AG10803 (cell line): ENCODE measurements at places on chromosomes 2 and 18.
A peak's percentile ranks its signal among the peaks of the same experiment; 100 is the strongest.

DNA sequence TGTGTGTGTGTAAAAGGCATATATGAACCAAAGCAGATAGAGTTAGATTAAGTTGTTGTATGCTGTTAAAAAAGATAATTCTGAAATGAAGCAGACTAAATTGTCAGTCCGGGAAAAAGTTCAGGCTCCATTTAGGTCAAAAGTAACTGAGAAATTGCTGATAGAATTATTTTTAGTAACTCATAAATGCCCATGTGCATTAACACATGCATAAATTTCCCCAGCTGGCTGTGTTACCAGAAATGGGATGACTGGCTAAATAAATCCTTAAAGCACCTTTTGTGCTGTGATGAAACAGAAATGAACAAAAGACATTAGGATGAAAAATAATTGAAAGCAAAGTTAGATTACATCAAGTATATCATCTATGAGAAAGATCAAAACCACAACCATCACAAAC, 111.3 kb downstream of the NYAP2 start:
- no peak for DNase-seq

DNA sequence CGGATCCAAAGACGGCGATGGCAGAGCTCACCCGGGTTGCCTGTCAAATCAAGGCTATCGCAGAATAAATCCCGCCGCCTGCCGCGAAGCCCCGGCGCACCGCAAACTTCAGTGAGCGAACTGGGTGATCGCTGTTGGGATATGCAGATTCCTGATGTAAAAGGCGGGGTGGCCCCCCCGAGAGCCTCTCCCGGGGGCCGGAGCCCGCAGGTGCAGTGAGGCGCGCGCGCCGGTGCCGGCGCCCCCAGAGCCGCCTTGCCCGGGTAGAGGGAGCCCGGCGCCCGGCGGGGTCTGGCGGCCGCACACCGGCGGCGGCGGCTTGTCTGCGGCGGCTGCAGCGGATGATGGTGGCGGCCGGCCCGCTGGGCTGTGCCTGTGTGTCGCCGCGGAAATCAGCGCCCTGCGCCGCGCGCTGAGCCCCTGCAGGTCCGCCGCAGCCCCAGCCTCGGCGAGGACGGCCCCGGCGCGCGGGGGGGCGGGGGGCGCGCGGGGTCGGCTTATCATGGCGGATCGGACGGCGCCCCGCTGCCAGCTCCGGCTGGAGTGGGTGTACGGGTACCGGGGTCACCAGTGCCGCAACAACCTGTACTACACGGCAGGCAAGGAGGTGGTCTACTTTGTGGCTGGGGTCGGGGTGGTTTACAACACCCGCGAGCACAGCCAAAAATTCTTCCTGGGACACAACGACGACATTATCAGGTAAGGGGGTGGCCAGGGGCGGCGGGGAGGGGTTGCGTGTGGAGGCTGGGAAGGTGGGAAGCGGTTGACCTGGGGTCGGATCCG, 1.3 kb downstream of the EML6 start:
- peak; percentile 3 for DNase-seq

- DNase-seq, result no peak
Observed at GRCh38 chr2:182358601-182359000, 68.2 kb downstream of the PDE1A start.

- DNase-seq, result peak; percentile 62
Observed at GRCh38 chr18:56166914-56167313, 471.5 kb downstream of the TXNL1 start.

DNA sequence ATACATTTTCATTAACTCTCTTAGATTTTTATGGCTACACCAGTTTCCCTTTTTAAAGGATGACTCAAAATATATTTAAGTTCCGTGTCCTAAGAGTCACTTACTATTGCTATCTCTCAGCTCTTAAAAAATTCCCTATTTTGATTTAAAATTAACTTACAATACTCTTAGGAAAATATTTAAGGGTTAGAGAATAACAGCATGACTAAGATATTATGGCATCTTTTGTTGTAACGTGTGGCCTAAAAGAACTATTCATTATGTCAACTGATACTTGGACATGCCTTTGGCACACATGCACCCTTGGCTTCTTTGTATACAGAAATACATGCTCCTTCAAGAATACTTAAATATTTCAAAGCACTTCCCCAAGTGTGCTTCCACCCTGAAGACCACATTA, 42.3 kb downstream of the SCN3A start:
- DNase-seq, result peak; percentile 19

DNA sequence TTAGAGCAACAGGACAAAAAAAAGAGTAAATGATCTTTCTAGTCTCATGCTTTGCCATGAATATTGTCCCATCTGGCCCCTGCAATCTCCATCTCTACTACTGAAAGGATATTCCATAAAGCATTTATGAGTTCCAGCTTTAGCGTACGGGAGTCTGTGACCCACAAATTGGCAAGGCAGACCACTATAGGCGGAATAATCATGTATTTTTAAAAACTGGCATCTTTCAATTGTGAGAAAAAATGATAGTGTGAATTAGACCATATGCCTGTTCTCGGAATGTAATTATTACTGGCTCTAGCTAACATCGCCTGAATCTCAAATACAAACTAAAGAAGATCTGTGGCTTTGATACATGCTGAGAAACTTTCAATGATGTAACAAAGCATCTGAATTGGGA, 738.1 kb upstream of the NXPH2 start:
- no peak for DNase-seq

GRCh38 chr2:36128359-36128758, 227.2 kb upstream of the CRIM1 start:
- DNase-seq, result no peak

GRCh38 chr2:180781276-180781675, 199.1 kb upstream of the UBE2E3 start:
- DNase-seq, result no peak

DNA sequence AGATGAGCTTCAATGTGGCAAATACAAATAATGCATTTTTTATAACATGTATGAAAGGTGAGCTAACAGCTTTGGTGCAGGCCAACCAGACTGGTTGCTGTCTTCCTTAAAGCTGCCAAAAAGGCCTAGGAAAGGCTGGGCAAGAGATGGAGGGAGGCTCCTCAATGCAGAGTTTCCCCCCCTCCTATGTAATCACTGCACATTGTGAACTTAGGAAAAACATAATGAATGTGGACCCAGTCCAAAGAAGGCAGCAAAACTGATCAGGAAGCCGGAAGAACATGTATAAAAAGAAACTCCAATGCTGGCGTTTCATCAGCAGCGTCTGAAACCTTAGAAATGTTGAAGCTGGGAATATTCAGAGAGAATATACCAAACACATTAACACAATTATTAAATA, 84.2 kb upstream of the LYPD6 start:
- no peak for DNase-seq

DNA sequence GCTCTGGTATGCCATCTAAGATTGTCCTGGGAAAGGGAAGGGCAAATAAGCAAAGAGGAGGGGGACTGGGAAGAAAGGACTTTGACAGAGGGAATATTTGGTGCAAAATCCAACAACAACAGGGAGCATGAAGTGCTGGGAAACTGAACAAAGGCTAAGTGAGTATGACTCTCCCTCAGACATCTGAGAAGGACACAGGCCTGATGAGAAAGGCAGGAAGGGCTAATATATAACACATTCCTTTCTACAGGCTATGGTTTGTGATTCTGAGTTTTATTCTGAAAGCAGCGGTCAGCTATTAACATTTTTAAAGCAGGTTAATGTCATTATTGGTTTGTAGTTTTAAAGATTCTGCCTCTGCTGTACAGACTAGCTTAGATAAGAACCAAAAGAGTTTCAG, 1579.5 kb downstream of the LRP1B start:
- no peak for DNase-seq

DNA sequence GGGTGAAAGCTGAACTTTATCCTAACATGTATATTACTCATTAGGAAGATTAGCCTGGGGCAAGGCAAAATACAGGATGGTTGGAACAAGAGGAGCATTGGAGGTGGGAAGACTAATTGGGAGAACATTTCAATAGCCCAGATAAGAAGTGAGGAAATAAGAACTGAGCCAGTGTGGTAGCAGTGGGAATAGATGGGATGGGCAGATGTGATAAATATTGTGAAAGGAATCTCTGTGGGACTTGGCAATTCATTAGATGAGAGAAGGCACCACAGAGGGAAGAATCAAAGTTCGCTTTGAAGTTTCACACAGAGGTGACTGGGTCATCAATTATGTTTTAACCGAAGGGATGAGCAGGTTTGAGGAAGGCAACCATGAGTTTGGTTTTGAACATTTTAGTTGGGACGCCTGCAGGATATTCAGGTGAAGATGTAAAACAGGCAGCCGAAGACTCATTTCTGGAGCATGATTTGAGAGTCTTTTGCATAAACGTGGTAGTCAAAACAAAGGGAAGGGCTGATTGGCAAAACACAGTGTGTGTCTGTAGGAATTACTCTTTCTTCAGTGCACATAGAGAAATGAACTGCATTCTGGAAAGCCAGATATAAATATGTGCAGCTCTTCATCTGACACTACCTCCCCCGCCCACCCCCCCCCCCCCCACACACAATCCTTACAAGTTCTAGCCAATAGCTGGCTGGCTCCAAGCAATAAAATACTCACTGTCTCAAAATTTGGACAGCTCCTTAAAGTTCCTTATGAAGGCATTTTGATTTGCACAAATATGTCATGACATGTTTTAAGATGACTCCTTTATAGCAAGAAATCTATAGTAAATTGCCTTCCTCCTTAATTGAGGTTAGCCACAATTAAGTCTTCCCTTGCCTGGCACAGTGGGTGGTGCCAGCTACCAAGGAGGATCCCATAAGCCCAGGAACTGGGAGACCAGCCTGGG, 1.9 kb upstream of the SLC1A4 start:
- peak; percentile 18 for DNase-seq

- DNase-seq, result peak; percentile 34
Observed at GRCh38 chr2:11330457-11331142, 13.8 kb downstream of the ROCK2 start.

GRCh38 chr18:36532394-36532793, 234.9 kb downstream of the FHOD3 start:
- peak; percentile 78 for DNase-seq

- DNase-seq, result no peak
Observed at GRCh38 chr18:58308463-58308862, 264.4 kb downstream of the NEDD4L start.

DNA sequence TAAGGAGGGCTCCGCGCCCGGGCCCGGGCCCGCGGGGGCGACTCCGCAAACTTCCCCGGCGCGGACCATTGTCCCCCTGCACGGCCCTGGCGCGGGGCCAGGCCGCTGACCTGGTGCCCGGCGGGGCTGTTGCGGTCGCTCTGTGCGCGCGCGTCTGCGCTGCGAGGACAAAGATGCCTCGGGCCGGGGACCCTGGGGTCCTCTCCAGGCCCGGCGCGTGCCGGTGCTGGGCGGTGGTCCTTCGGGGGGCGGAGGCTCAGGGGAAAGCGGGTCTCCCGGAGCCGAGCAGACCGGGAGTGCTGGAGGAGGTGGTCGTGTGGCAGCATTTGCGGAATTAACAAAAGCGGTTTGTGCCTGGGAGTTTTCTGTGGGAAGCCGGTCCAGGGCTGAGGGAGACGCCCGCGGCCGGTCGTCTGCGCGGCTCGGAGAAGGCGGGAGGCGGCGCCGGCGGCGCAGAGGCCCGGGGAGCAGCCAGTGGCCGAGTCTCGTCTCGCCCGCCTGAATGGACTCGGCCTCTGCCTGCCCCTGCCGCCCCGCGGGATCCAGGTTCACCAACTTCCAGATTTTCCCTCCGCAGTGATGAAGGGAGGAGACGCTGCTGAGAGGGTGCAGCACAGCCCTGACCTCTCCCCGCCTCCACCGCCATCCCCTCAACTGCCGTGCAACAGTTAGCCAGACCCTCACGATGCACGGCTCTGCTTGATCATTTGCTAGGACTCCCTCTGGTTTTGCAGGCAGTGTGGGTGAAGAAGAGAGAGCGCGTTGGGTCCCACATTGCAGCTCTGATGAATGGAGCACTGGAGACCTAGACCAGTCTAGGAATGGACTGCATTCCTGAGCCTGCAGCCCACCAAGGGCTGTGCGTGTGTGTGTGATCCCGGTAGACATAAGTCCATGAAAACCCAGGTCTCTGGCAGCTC, 705 bp downstream of the EFR3B start:
- DNase-seq, result peak; percentile 19

DNA sequence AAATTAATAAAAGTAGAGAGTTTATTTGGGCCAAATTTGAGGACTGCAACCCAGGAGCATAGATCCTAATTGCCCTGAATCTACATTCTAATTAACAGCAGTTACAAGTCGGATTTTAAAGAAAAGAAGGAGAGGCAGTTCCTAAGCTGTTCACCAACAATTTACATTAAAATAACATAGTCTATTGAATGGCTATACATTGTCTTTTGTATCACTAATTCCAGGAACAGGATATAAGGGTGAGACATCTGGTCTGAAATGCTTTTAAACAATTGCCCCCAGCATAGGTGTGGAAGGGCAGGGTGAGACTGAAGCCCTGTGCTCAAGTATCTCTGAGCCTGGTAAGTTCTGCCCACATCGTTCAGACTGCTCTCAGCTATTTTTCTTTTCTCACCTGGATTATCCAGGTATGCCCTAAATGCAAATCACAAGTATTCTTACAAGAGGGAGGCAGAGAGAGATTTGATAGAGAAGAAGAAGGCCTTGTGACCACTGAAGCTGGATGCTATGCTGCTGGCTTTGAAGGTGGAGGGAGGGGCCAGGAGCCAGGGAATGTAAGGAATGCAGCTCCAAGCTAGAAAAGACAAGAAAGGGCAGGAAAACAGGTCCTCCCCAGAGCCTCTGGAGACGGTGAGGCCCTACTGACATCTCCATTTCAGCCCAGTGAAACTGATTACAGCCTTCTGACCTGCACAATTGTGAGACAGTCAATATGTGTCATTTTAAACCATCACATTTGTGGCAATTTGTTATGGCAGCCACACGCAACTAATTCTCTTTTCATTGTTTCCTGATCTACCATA, 189.4 kb upstream of the ARL4C start:
- DNase-seq, result peak; percentile 67

DNA sequence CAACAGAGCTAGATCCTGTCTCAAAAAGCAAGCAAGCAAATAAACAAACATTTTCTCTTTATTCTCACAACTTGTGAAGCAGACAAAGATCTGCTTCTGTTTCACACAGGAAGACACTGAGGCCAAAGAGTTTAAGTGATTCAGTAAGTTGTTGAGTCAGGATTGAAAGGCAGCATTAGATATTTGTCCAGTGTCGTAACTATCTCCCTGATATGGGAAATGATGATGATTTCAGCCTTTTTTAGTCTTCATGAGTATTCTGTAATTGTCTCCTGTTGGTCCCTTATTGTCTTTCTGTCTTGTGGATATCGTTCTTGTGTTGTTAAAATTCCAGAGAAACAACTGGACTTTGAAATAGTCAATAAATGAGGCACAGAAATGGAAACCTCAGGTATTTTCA, 59.6 kb downstream of the GATA6 start:
- DNase-seq, result peak; percentile 35
